Activated CD4-positive, alpha-beta T cell treated with anti-CD3 and anti-CD28 coated beads, Interleukin-10, Interleukin-2, amounts not matched to agents 100 ng/mL and 50 ng/mL, durations not matched to agents 16 hours and 8 hours (primary cell): ENCODE measurements at places on chromosomes 12 and 14.

DNA sequence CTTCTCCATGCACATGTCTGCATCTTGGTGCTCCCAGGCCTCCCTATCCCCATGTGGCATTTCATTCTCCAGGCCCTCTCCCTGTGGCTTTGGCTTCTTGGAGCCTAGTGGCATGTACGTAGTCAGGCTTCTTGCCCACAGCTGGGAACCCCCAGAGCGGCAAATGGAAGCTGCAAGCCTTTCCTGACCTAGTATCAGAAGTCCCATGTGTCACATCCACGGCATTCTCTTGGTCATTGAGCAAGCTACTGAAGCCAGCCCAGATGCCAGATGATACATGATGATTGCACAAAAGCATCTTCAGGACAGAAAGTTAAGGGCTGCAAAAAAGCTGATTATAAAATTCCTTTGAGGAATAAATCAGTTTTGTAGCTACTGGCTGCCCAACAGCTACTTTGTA, 154.9 kb downstream of the PELI2 start:
- DNase-seq: no peak

GRCh38 chr14:101177301-101177971, 273.9 kb upstream of the RTL1 start:
- DNase-seq: no peak

- no peak for DNase-seq
These were observed 10.4 kb downstream of the NCOR2 start for GRCh38 chr12:124556896-124557501.

- no peak for DNase-seq
These were observed 1.7 kb downstream of the HOXC12 start for GRCh38 chr12:53956251-53956887.

DNA sequence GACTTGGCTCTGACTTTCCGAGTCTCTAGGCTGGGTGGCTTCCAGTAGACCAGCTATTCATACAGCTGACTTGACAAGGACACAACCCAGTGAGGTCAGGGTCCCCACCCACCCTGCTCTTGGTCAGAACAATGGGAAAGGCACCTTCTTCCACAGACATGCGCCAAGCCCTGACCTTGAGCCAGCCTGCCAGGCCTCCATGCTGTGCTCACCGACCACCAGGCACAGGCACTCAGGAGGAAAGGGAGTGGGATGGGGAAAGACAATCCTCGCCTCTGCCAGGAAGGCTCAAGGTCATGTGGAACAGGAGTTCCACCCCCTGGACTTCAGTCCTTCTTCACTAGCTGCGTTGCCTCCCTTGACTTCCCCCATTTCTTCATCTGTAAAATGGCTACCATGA, 31.4 kb downstream of the GALNT16 start:
- no peak for DNase-seq

DNA sequence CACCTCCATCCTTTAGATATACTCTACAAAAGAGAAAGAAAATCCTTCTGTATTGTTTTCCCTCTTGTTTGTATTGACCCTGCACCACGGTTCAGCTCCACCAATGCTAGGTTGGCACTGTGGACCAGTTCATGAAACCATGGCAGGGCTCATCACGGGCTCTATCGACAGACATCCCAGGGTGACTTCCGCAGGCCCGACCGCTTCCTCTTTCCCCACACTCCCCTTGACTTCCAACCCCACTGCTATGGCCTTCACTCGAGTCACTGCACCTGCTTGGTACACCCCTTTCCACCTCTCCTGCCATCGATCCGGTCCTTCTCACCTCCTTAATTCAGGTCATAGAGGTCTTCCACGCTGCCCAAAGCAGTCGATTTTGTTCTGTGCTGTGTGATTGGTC, 21.2 kb upstream of the AKAP5 start:
- no peak for DNase-seq

GRCh38 chr12:89951050-89951693, 242.5 kb upstream of the ATP2B1 start:
- peak; percentile 53 for DNase-seq

GRCh38 chr12:48998497-48999353, 450 bp downstream of the DDN start:
- DNase-seq: peak; percentile 21

DNA sequence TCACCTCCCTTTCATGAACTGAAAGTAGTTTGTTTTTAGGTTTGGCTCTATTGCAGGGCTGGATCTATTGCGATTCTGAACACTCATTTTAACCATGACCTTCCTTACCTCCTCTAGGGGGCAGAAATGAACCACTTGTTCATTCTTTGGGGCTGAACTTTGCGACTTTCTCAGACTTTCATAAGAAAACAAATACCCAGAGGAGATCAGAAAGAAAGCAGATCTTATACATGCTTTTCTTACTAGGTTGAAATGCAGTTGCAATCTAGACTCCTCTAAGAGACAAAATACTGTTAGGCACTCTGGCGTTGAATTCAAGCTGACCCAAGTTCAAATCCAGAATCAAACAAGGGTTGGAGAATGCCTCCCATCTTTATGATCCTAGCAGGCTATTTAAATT, 32.6 kb upstream of the PLEKHG3 start:
- DNase-seq: peak; percentile 61

DNA sequence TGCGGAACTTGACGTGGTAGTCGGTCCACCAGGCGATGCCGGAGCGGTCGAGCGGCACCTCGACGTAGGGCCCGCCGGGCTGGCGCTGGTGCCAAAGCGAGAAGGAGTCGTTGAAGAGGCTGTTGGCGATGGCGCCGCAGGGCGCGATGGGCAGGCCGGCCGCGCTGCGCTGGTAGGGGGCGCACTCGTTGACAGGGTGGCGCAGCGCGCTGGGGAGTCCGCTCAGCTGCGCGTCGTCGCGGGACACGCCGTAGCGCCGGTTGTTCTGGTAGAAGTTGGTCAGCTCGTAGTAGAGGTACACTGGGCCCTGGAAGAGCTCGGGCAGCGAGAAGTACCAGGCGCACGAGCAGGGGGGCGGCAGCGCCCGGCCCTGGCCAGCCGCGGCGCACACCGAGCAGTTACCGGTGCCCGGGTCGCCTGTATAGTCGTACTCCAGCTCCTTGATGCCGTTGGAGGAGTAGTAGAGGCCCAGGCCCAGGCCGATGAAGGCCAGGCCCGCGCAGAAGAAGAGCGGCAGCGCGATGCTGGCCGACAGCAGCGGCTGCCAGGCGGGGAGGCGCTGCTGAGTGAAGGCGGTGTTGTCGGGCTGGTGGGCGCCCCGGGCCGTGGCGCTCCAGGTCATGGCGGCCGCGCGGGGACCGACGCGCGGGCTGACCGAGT, 482 bp downstream of the TMEM30B start:
- DNase-seq: peak; percentile 79

GRCh38 chr12:49388682-49389386, 21.6 kb downstream of the SPATS2 start:
- DNase-seq: peak; percentile 69

GRCh38 chr12:131853832-131854797, 25.9 kb downstream of the MMP17 start:
- DNase-seq: no peak

DNA sequence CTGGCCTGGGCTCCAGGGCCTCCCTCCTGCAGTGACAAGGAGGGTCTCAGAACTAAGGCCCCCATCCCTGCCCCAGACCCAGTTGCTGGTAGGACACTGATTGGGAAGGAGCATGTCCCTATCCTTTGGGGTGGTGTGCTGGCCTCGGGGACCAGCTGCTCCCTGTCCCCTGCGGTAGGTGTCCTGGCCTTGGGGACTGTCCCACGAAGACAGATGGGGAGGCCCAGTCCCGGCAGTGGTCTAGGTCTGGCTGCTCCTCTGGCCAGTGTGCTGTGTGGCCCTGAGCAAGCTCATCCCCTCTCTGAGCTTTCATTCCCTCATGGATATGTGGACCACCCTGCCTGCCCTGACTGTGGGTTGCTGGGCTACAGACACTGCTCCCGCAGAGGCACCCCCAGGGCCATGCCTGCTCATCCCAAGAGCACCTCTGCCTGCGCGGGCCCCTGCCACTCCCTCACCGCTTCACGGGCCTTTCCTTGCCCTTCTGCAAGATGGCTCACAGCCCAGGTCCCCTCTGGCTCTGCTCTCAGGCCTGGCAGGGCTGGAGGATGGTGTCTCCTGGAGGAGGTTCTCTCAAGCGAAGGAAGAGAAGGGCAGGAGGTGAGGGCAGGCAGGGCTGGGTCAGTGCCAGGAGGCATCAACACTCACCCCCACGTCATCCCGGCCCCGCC, 12.5 kb downstream of the AHNAK2 start:
- DNase-seq: no peak

GRCh38 chr12:78448692-78449091, 415.9 kb upstream of the SYT1 start:
- DNase-seq: no peak

GRCh38 chr12:6959805-6960592, 8.8 kb downstream of the PTPN6 start:
- no peak for DNase-seq

DNA sequence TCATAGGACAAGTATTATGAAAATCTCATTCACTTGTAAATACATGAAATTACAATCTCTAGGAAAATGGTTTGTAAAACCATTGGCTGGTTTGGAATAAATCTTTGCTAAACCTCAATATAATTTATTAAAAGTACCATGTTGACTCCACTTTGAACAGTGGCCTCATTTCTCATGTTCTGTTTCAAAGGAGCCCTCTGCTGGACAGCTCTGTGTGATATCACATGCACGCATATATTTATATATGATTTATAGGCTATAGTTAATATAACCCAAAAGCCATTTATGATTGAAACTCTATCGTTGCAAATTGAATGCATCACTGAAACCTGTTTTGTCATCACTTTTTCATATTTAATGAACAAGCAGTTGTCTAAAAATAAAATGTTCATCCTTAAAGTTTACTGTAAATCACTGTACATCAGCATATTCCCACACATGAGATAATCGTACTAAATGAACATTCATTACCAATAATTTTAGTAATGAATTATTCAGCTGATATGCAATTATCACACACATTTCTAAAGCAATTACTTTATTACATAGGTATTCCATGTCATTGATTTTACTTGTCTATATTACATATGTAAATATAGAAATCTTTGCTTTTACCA, 493.8 kb downstream of the NPAS3 start:
- peak; percentile 21 for DNase-seq

DNA sequence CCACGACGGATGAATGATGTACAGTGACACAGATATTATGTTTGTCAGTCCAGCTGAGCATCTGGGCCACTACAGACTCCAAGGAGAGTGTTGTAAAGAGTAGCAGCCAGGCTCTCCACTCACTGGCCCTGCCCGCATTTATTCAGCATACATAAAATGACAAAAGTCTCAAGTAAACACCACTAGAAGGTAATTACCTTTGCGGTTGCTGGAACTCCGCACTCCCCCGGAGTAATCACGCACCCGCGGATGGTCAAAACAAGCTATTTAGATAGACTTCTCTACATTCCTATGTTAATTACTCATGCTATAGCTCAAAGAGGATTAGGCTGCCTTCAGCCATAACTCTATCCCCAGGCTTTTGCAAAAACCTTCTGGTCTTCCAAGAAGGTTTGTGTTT, 18.8 kb upstream of the STRAP start:
- DNase-seq: no peak

DNA sequence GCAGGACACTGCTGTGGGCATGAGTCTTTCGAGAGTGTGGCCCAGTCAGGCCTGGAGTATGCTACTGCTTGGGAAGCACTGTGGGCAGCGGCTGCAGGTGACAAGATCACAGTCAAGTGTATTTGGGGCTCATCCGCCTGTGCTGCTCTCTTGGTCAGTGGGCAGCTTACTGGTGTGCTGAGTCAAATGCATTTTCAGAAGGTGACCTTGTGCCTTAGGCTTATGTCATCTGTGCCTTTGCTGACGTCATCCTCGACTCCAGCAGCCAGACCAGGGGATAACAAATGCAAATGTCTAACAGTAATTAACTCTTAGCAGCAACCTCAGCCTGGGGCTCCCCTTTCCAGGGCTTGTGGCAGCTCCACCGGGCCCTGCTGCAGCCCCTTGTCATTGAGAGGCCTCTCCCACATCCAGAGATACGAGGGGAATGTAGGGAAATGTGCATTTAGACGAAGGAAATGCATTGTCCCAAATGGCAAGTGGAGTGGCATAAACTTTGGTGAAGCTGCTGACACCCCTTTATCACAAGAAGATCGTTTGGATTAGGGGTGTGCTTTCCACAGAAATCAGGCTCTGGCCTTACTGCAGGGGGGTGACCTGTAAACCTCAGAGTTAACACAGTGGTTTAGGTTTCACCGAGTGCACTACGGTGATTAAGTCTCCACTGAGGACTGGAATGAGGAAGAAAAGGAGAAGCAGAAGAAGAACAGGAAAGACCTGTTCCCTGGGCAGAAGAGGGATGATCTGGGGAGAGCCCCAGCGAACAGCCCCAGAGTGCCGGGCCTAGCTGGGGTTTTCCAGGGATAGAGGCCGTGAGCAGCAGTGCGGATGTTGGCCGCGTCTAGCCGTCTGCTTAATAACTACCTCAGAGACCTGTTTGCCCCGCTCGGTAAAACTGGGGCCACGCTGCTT, 39.7 kb downstream of the PSMA6 start:
- DNase-seq: peak; percentile 32

DNA sequence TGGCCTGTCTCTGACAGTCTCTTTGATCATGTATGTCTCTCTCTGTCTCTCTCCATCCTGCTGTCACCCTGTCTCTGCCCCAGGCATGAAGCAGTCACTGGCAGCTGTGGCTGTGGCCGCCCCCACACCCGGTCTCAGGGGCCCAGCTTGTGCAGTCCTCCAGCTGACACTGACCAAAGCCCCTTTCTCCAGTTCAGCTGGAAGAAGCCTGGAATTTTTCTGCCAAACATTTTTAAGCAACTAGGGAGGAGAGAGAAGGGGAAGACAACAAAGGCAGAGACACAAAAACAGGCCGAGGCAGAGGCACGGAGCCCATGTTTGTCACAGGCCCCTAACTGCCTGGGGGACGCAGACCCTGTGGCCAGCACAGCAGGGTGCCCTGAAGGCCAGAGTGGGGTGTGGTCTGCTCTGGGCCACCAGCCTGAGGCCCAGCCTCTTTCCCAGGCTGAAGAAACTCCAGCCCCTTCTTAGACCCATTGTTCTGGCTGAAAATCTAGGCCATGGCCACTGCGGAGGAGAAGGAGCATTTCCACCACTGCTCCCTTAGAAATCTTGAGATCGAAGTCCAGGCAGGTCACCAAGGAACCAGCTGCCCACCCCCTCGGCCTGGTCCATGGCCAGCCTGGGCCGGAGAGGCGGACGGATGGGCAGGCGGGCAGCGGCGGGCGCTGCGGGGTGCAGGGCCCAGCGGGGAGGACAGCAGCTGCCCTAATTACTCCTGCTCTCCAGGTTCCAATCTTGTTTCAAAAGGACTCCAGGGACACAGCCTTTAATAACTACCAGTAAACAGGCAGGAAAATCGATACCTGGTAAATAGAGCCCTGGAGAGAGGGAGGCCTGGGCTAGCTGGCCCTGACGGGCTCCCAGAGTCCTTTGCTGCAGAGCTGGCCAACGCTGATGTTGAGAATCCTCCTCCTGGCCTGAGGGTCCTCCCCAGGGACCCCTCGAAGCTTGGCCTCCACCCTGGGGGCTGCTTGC, 14.9 kb downstream of the DTX1 start:
- DNase-seq: no peak

DNA sequence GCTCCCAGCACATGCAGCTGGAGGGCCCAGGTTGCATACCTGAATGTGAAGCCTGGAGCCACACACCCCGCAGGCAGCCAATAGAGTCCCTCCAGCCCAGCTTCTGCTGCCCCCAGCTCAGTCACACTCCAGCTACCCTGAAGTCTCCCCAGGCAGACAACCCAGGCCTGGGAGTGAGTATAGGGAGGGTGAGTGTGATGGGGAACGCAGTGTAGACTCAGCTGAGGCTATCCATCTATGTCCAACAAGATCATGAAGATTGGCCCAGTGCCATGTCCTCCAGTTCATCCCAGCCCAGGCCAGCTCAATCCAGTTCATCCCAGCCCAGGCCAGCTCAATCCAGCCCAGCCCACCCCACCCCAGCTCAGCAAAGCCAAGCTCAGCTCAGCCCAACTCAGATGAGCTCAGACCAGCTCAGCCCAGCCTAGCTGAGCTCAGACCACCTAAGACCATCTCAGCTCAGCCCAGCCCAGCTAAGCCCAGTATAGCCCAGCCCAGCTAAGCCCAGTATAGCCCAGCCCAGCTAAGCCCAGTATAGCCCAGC, 330.4 kb downstream of the TMEM121 start:
- no peak for DNase-seq
